ENCODE measurements at places on chromosomes 13 and 19.

GRCh38 chr13:29733147-29733611 is 117.2 kb downstream of the UBL3 start:
- DNase-seq = peak; percentile 90

GRCh38 chr19:55146078-55146704 is 2.8 kb downstream of the TNNT1 start:
- DNase-seq = peak; percentile 95

DNA sequence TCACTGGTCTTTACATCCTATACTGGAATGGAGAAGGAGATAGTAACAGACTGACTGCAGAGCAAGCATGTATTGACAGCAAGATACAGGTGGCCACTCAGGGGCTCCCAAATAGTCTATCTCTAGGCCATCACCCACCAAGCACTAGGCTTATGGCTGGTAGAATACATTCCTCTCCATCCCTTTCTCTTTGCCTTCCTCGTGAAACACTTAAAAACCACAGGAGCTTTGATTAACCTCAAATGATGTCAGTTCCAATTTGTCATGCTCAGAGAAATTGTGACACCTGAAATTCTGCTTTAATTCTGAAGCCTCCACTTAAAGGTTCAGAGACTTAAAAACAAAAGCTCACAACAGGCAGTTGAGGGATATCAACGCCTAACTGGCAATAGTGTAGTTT is 17.2 kb downstream of the ENOX1 start:
- DNase-seq = no peak

DNA sequence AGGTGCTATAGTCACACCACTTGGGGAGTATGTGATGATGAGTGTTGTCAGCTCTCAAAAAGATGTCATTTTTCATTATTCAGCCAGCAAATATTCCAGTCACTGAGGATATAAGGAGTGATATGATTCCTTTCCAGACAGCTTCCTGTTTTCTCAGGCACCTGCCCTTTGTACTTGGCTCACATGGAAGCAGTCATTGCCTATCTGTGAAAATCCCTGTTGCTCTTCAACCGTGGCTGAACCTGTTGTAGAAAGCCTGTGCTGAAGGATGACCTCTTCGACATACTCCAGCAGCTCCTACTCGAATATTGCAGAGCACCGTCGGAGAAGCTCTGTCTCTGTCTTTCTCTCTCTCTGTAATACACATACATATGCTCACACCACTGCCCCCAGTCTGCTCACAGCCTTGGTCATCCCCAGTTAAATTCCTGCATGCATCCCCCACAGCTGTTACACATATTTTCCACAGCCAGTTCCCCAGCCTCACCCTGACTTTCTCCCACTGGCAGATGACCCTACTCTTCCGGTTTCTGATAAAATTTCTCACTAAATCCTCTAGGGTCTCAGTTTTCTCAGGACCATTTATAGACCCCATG is 204.2 kb upstream of the ARGLU1 start:
- peak; percentile 7 for DNase-seq

GRCh38 chr13:59533561-59534555 is 629.9 kb downstream of the DIAPH3 start:
- no peak for DNase-seq

- DNase-seq = peak; percentile 29
These were observed 1646.2 kb upstream of the SPRY2 start for GRCh38 chr13:81987159-81987558.

- no peak for DNase-seq
These were observed 82.7 kb downstream of the ATP11A start for GRCh38 chr13:112772539-112772909.

GRCh38 chr13:103040006-103040405 is 26.2 kb downstream of the SLC10A2 start:
- DNase-seq = no peak

DNA sequence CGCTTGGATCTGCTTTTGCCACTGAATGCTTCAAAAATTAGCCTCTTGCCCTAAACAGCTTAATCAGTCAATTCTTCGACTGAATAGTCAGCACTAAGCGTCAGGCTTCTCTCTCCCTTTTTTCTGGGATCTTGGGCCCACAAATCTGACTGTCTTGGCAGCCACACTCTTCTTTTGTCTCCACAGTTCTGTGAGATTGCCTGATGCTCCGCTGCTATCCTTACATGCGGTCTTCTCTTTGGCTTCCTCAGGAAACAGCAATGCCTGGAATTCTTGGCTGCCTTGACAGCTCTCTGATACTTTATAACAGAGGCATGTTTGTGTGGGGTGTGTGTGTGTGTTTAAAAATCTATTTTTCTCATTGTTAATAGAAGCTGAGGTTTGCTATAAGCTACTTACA is 32.6 kb downstream of the ERCC5 start:
- DNase-seq = no peak

DNA sequence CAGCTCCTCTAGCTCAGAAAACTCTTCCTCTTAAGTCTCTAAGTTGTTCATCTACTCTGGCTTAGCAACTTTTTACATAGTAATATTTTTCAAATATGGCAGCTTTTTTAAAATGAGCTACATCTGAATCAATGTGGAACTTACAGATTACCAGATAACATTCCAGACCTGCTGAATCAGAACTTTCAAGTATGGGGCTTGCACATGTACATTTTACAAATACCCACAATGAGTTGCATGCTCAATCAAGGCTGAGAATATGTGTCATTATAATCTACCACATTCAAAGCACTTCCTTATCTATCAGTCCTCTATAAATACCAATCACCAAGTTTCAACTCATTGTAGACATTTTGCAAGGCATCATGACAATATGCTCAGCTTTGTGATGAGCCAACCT is 383.1 kb downstream of the FGF14 start:
- DNase-seq = no peak

- DNase-seq = no peak
These were observed 608 bp downstream of the CD70 start for GRCh38 chr19:6590258-6590826.

DNA sequence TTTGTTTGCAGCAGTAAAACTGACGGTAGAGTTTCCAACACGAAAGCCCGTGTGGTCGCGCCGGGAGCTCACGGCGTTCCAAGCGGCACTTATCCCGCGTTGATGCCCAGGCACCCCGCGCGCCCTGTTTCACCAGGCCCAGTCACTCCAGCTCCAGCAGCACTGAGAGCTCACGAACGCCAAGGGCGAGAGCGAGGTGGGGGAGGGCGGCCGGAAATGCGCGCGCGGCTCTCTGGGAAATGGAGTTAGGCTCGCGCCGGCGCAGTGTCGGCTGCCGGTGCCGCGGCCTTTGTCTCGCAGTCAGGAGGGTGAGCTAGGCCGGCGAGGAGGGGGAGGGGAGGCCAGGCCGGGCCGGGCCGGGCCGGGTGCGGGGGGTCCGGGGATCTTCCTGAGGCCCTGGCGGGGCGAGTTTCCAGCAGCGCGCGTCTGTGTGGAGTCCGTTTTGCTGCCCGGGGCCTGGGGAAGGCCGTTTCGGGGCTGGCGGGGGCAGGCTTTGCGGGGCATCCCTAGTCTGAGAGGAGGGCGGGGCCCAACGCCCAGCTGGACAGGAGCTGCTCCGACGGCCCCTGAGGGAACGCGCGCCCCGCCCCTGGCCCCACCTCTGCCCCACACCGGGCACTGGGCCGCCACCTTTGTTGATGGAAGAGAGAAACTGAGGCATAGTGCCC is at the start of gene ZNF135:
Gene ZNF135, plus strand, starts transcription at position 280 of the 668 bp plus-strand sequence. CDS start 721 bp downstream, outside the sequence.
- peak; percentile 97 for DNase-seq

DNA sequence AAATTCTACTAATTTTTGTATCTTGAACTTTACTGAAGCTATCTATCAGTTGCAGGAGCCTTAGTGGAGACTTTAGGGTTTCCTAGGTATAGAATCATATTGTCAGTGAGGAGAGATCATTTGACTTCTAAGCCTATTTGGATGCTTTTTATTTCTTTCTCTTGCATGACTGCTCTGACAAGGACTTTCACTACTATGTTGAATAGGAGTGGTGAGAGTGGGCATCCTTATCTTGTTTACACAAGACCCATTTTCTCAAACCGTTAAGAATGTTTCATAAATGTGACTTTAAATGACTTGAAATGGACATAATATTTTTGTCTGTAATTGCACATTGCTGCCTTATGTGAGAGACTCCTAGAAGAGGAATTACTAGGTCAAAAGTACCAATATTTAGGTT is 17.9 kb upstream of the CSNK1A1L start:
- peak; percentile 32 for DNase-seq

DNA sequence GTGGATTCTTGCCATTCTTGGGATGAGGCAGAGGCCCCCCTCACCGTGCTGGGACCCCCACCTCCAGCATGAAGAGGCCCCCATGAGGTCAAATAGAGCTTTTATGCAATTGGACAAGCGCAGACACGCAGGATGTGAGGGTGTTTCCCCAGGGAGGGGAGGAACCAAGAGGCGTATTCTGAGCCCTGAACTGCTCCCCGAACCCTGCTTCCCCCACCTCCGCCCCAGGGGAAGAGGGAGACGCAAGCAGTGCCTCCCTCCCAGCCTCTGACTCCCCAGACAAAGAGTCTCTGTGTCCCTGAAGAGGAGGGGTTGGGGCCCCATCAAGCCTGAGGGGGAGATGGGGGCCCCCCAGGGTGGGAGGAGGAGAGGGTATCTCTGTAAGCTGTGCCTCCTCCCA is 1.3 kb upstream of the RDH8 start:
- DNase-seq = no peak

DNA sequence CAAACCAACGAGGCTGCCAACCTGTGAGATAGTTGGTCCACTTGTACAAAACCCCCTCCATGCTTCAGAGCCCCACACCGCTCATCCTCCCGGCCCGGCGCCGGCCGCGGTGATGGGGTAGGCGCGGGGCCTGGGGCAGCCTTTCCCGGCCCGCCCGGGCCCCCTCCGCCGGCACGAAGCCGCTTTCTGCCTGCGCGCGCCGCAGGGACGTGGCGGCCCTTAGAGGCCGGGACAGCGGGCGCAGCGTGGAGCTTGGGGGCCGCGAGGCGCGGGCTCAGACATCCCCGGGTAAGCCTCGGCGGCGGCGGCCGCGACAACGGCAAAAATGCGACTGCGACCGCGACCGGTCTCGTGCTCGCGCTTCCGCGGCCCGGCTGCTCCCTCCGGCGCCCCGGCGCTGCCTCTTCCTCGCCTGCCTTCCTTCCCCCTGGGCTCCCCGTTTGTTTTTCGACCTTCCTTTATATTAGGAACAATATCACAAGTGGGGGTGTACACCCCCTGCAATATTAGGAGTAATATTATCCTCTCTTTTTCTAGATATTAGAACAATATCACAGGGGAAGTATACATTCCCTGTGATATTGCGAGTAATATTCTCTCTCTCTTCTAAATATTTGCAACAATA is 53.9 kb upstream of the CEACAM21 start:
- no peak for DNase-seq

Data from OCI-M1 (cell line).